ENCODE measurements at places on chromosomes 1 and 21. TPM values are rescaled to one million over a fixed set of nuclear protein-coding genes. Genes with fewer than 3 reads are reported as not detected.

The SIM2 gene
- total RNA-seq, result not detected

The GUCA2B gene
- 708 TPM for total RNA-seq

The TRNP1 gene
- total RNA-seq, result 1.9 TPM

The GPA33 gene
- 15.7 TPM for total RNA-seq

The VSIG8 gene
- not detected for total RNA-seq

The SLAMF7 gene
- total RNA-seq, result 3.9 TPM

The SLFNL1 gene
- not detected for total RNA-seq

The ZBTB8OS gene
- 34.7 TPM for total RNA-seq

The BCAR3 gene
- 55.1 TPM for total RNA-seq

The RGS13 gene
- 6.6 TPM for total RNA-seq

The DRAXIN gene
- total RNA-seq, result not detected

The OR10K1 gene
- not detected for total RNA-seq

The NTRK1 gene
- total RNA-seq, result 0.57 TPM

GRCh38 chr1:66443793-66444192 is 90.2 kb upstream of the SGIP1 start:
- H3K27ac ChIP-seq, result no peak overlapping the region
- no peak overlapping the region for H3K4me3 ChIP-seq
- H3K36me3 ChIP-seq, result no peaks in the 10 kb centered on the region
- H3K4me1 ChIP-seq, result peaks cover 7% of the 10 kb centered on the region
- DNase-seq, result no peak

- H3K4me3 ChIP-seq, result peak overlapping the region; percentile 15
- DNase-seq, result no peak
- no peak overlapping the region for H3K27ac ChIP-seq
- H3K27me3 ChIP-seq, result no peaks in the 10 kb centered on the region
- peaks cover 30% of the 10 kb centered on the region for H3K4me1 ChIP-seq
Measured at GRCh38 chr21:42107177-42107880, 36.2 kb downstream of the UMODL1 start.

DNA sequence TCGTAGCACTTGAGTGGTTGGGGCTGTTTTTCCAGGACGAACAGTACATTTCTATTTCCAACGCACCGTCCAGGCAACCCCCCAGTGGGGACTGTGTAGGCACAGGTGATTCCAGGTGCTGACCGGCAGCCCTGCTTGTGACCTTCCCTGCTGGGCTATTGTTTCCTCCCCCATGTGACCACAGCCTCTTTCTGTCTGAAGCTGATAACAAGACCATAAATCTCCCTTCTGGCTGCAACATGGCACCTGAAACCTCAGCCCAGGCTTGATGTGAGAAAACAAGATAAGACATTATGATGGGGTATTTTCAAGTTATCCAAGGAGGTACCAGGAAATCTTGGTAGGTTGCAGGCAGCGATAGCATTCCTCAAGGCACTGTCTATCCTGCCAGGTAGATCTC is 48.2 kb downstream of the HLX start:
- H3K27ac ChIP-seq, result no peak overlapping the region
- no peaks in the 10 kb centered on the region for H3K36me3 ChIP-seq
- H3K4me1 ChIP-seq, result no peaks in the 10 kb centered on the region
- no peak for DNase-seq
- no peak overlapping the region for H3K4me3 ChIP-seq

DNA sequence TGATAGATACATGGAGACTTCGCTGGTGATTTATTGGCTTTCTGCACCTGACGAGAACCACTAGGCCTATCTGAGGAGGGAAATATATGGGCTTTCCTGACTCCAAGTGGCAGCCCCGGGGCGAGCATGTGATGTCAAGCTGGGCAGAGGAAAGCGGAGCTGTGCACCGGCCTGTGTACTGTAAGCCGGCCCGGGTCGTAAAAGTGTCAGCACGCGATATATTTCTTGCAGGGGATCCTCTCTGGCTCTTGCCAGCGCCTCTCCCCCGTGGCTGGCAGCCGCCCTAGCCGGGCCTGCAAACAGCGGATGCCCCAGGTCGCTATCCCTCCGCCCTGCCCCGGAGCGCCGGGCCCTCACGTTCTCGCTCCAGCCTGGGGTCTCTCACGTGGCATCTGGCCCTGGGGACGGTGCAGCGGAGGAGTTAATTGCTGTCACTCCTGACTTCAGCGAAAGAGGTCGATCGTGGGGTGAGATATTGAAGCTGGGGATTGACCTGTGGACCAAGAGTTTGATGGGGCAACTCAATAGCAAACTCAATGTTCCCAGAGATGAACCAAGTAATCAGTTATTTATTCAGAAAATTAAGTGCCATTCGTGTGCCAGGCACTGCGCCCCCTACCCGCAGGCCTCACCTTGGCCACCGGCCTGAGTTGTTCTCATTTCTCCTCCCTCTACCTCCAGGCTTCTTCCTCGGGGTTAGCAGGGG is 41.0 kb upstream of the HAO2 start:
- no peak overlapping the region for H3K27ac ChIP-seq
- H3K4me3 ChIP-seq, result peak overlapping the region; percentile 50
- no peaks in the 10 kb centered on the region for H3K36me3 ChIP-seq
- H3K4me1 ChIP-seq, result no peaks in the 10 kb centered on the region
- no peaks in the 10 kb centered on the region for H3K27me3 ChIP-seq

GRCh38 chr1:230735447-230735846 is 11.7 kb upstream of the CAPN9 start:
- H3K27ac ChIP-seq, result no peak overlapping the region
- DNase-seq, result no peak
- no peaks in the 10 kb centered on the region for H3K4me1 ChIP-seq
- no peaks in the 10 kb centered on the region for H3K27me3 ChIP-seq

DNA sequence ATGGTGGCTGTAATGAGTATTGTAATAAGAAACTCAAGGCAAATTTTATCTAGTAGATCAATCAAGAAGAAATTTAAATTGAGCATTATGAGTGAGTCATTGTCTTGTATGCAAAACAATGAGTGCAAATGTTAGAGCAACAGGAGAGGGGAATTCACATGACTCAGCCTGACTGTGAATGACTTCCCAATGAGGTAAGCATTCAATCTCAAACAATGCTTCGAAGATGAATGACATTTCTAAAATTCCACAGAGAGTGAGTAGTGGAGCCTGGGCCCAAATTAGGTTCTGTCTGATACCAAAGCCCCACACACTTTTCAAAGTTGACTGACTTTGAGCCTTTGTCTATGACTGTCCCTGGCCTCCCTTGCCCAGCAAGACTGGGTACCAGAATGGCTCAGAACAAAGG is 738.0 kb downstream of the PTPRU start:
- no peak for DNase-seq
- no peaks in the 10 kb centered on the region for H3K4me1 ChIP-seq
- no peak overlapping the region for H3K4me3 ChIP-seq
- no peaks in the 10 kb centered on the region for H3K36me3 ChIP-seq
- no peak overlapping the region for H3K27ac ChIP-seq

- H3K4me1 ChIP-seq, result peaks cover 21% of the 10 kb centered on the region
- H3K4me3 ChIP-seq, result no peak overlapping the region
- peak overlapping the region; percentile 74 for H3K27ac ChIP-seq
- no peak for DNase-seq
- no peaks in the 10 kb centered on the region for H3K36me3 ChIP-seq
- H3K27me3 ChIP-seq, result no peaks in the 10 kb centered on the region
Measured at GRCh38 chr1:30729901-30730300, 6.5 kb upstream of the MATN1 start.

- no peaks in the 10 kb centered on the region for H3K4me1 ChIP-seq
- no peak overlapping the region for H3K4me3 ChIP-seq
- DNase-seq, result no peak
Measured at GRCh38 chr1:55826381-55827080, 611.4 kb upstream of the USP24 start.

- H3K4me1 ChIP-seq, result no peaks in the 10 kb centered on the region
- no peak for DNase-seq
- no peaks in the 10 kb centered on the region for H3K27me3 ChIP-seq
- no peak overlapping the region for H3K4me3 ChIP-seq
- no peaks in the 10 kb centered on the region for H3K36me3 ChIP-seq
- H3K27ac ChIP-seq, result no peak overlapping the region
Measured at GRCh38 chr1:221805121-221805520, 63.2 kb upstream of the DUSP10 start.

- no peak overlapping the region for H3K27ac ChIP-seq
- H3K4me1 ChIP-seq, result no peaks in the 10 kb centered on the region
- H3K36me3 ChIP-seq, result no peaks in the 10 kb centered on the region
Measured at GRCh38 chr1:219119839-219120238, 53.8 kb upstream of the LYPLAL1 start.

DNA sequence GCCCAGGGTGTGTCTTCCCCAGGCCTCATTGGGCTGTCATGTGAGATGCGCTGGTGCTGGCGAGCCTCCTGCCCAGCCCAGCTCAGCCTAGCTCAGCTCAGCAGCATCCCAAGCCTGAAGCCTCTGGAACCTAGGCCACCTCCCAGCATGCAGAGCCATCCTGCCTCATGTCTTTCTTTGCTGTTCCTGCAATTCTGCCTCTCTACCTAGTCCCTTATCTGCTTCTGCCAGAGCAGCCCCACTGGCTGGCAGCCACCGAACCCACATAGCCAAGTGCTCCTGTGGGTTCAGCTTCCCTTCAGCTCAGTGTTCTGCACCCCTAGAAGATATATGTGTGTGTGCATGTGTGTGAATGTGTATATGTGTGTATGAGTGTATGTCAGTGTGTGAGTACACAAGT is 291.5 kb upstream of the VAMP3 start:
- DNase-seq, result no peak
- H3K27ac ChIP-seq, result peak overlapping the region; percentile 70
- no peaks in the 10 kb centered on the region for H3K27me3 ChIP-seq
- H3K4me3 ChIP-seq, result no peak overlapping the region
- no peaks in the 10 kb centered on the region for H3K36me3 ChIP-seq
- no peaks in the 10 kb centered on the region for H3K4me1 ChIP-seq

DNA sequence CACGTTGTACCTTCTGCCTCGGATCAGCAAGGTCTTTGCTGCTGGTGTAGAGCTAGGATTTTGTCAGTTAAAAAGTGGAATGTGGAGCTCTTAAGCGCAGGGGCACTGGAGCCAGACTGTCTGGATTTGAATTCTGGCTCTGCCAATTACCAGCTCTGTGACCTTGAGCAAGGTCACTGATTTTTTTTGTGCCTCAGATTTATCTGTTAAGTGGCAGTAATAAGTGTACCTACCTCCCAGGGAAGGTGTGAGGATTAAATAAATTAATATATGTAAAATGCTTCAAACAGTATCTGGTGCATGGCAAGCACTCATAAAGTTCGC is 40.3 kb downstream of the UBE2U start:
- no peak overlapping the region for H3K27ac ChIP-seq
- H3K27me3 ChIP-seq, result no peaks in the 10 kb centered on the region
- no peaks in the 10 kb centered on the region for H3K4me1 ChIP-seq
- no peak overlapping the region for H3K4me3 ChIP-seq
- no peaks in the 10 kb centered on the region for H3K36me3 ChIP-seq

- H3K27me3 ChIP-seq, result no peaks in the 10 kb centered on the region
- DNase-seq, result no peak
- H3K36me3 ChIP-seq, result no peaks in the 10 kb centered on the region
- no peak overlapping the region for H3K4me3 ChIP-seq
- no peaks in the 10 kb centered on the region for H3K4me1 ChIP-seq
Measured at GRCh38 chr1:36888811-36889477, 145.4 kb downstream of the GRIK3 start.

DNA sequence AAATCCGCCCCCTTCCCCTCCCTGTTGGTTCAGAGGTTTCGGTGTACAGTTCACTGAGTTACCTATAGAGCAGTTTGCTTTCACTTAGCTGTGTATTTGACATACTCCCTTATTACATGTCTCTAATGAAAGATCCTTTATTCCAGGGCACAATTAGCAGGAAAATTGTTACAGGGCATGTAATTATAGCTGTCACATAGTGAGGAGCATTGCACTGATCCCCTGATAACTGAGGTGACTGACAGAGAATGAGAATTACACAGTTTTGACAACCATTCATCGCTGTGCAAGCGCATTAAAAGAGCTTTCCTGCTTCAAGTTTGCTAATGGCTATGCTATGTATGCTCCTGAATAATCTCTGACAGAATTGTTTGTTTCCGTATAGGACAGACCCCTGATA is 26.9 kb downstream of the DAP3 start:
- no peak for DNase-seq
- no peak overlapping the region for H3K4me3 ChIP-seq
- no peaks in the 10 kb centered on the region for H3K4me1 ChIP-seq
- H3K36me3 ChIP-seq, result peaks cover 4% of the 10 kb centered on the region

DNA sequence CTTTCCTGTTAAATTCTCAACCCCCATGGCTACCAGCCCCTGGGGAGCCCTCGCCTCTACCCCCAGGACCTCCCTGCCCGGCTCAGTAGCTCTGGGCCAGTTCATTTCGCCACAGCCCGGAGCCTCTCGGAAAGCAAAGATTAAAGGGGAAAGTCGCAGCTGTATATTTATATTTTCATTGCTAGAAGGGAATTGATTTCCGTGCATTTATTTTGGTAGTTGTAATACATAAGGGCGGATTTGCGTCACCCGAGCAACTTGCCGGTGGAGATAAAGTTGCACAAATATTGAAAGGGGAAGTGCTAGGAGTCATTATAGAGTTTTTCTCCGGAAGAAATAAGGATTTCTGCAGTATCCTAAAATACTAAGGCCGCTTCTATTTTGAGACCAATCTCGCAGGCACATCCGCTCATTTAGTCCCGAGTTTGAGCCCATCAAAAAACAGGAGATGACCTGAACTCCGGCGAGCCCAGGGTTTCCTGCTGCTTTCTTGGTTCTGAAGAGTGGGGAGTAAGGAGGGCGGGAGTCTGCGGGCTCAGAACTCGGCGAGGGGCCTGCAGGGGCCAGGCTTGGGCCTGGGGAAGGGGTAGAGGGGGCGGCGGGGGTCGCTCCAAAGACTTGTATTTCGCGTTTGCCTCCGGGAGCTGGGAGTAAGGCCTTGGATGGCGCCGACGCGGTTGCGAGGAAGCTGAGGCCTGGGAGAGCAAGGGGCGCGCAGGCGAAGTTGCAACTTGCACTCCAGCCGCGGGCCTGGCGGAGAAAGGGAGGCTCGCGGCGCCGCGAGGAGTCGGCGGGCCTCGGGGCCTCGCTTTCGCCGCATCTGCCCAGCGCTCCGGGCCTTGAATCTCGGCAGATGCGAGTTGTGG is 2.5 kb upstream of the HLX start:
- H3K27me3 ChIP-seq, result no peaks in the 10 kb centered on the region

- no peaks in the 10 kb centered on the region for H3K27me3 ChIP-seq
- H3K27ac ChIP-seq, result peak overlapping the region; percentile 62
Measured at GRCh38 chr21:42495765-42496119, 282 bp downstream of the RSPH1 start.

DNA sequence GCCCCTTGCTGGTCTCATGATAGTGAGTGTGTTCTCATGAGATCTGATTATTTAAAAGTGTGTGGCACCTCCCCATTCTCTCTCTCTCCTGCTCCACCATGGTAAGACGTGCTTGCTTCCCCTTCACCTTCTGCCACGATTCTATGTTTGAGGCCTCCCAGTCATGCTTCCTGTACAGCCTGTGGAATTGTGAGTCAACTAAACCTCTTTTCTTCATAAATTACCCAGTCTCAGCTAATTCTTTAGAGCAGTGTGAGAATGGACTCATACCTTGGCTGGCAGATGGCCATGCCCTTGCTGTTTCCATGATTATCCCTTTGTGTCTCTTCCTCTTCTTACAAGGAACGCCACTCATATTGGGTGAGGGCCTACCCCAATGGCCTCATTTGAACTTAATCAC is 40.3 kb downstream of the PSMG1 start:
- no peaks in the 10 kb centered on the region for H3K27me3 ChIP-seq
- no peaks in the 10 kb centered on the region for H3K4me1 ChIP-seq
- H3K27ac ChIP-seq, result no peak overlapping the region
- no peak for DNase-seq
- no peak overlapping the region for H3K4me3 ChIP-seq

Data from Peyer's patch (tissue), 4 donors.